Neural crest cell (in vitro differentiated cells): ENCODE measurements at places on chromosomes 3 and 15. TPM values are rescaled to one million over a fixed set of nuclear protein-coding genes. Genes with fewer than 3 reads are reported as not detected.

DNA sequence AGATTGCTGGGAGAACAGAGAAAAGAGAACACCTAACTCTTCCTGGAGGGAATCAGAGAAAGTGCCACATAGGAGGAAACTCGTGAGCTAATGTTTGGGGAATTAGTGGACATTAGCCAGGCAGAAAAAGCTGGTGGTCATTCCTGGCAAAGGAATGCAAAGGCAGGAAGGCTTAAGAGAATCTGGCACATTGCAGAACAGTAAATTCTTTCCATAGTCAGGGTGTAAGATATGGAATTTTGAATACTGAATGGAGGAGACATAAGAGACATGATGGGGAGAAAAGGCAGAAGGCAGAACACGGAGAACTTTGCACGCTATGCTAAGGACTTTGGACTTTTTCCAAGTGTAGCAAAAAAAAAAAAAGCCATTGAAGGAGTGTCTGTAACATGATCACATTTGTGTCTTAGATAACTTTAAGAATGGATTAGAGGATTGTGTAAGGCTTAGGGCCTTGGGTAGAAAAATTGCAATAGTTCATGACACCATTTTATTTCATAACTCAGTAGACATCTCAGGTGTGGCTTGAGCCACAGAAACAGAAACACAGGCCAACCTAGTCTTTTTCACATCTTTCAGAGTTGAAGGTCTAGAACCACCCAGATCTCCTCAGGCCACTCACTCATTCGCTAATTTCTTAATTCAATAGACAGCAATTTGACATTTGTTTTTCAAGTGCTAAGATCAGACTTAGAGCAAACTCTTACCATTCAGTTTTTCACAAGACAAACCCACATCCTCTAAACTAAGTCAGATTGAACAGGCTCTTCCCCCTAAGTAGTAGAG, 31.2 kb upstream of the CCDC80 start:
- H3K27me3 ChIP-seq = no peaks in the 10 kb centered on the region
- no peak overlapping the region for H3K4me3 ChIP-seq
- no peak for DNase-seq
- peaks cover 10% of the 10 kb centered on the region for H3K4me1 ChIP-seq
- no peaks in the 10 kb centered on the region for H3K36me3 ChIP-seq
- no peak overlapping the region for H3K27ac ChIP-seq

GRCh38 chr15:36183201-36183600, 396.2 kb upstream of the CDIN1 start:
- no peak overlapping the region for H3K27ac ChIP-seq
- H3K27me3 ChIP-seq = no peaks in the 10 kb centered on the region
- peaks cover 3% of the 10 kb centered on the region for H3K4me1 ChIP-seq
- no peak for DNase-seq
- H3K36me3 ChIP-seq = no peaks in the 10 kb centered on the region
- H3K4me3 ChIP-seq = no peak overlapping the region

DNA sequence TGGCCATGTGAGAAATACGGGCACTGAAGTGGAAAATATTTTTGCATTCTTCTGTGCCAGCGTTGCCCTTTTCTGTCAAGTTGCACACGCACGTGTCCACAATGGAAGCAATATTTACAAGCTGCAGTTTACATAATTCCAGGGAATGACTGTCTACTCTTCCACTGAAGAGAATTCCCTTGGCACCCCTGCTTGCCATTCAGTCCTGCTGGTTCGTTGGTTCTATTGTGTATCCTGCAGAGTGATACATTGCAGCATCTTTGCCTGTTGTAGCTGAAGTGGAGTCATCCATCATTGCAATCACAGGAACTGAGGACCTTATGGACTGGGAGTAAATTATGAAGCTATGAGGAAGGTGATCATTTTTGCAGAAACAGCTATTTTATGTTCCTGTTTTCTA, 759.4 kb downstream of the ROBO2 start:
- no peak overlapping the region for H3K27ac ChIP-seq
- no peaks in the 10 kb centered on the region for H3K27me3 ChIP-seq
- no peaks in the 10 kb centered on the region for H3K36me3 ChIP-seq
- DNase-seq = no peak

DNA sequence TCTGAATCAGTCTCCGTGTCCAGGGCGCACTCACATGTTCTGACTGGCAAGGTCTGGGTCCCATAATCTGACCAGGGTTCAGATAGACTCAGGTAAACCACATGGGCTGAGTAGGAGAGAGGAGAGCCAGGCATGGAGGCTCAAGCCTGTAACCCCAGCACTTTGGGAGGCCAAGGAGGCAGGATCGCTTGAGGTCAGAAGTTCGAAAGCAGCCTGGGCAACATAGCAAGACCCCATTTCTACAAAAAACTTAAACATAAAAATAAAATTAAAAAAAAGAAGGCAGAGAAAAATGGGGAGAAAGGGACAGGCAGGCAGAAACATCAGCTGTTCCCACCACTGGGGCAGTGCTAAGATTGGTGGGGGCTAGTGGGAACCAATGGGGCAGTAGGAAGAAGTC, 5.4 kb downstream of the TMEM43 start:
- H3K4me3 ChIP-seq = no peak overlapping the region
- H3K27me3 ChIP-seq = no peaks in the 10 kb centered on the region
- no peak overlapping the region for H3K27ac ChIP-seq
- no peak for DNase-seq

DNA sequence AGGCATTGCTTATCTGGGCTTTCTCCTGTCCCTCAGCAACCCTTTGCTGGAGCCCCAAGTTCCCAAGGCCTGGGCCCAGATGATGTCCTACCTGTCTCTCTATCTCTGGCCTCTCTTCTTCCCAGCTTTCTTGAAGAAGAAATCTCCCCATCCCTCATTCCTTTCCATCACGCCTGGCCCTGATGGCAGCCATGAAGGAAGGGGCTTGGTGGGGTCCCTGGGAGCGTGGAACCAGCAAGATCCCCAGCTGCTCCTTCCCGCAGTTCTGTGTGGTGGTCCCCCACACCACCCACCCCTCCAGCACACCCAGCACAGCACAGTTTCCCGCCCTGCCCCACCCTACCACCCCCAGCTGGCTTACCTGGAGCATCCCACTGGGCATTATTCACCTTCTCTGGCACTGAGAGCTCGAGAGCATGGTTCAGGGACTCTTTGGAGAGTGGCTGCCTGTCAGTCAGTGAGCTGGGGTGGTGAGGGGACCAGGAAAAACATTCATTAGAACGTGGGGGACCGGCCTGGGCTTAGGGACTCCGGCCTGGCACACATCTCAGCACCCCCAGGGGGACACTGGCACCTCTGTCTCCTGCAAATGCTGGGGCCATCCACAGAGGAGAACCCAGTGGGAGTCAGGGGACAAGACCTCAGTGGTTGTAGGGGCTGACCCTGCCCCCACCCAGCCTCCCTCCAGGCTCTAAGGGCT, 26.6 kb downstream of the ACSBG1 start:
- H3K4me1 ChIP-seq = peaks cover 73% of the 10 kb centered on the region
- H3K36me3 ChIP-seq = no peaks in the 10 kb centered on the region
- no peak overlapping the region for H3K4me3 ChIP-seq
- H3K27me3 ChIP-seq = no peaks in the 10 kb centered on the region

GRCh38 chr15:51759557-51760070, 8.2 kb downstream of the TMOD2 start:
- DNase-seq = no peak
- no peak overlapping the region for H3K27ac ChIP-seq
- peaks cover 4% of the 10 kb centered on the region for H3K36me3 ChIP-seq
- H3K4me1 ChIP-seq = peaks cover 17% of the 10 kb centered on the region
- H3K27me3 ChIP-seq = no peaks in the 10 kb centered on the region

DNA sequence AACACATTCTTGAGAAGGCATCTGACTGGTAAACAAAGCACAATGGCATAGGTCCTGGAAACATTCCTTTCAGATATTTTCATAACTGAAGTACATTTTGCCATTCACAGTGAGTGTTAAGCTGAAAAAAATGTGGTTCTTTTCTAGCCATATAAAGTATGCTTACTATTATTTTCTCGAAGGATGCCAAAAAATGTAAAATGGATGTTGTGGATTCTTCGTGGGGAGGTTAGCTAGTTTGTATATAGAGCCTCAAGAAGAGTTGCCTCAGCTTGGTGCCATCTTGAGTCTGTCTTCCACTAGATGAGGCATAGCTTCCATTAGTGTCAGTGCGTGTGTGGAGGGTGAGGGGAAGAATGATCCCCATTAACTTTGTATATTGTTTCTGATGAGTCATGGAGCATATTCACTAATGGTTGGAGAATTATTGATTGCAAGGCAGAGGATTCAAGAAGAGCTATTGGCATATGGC, 4.1 kb downstream of the MBNL1 start:
- no peak overlapping the region for H3K27ac ChIP-seq
- no peak for DNase-seq
- H3K27me3 ChIP-seq = no peaks in the 10 kb centered on the region
- H3K4me3 ChIP-seq = peak overlapping the region; percentile 11
- H3K4me1 ChIP-seq = peaks cover 38% of the 10 kb centered on the region

- H3K27ac ChIP-seq = no peak overlapping the region
- no peaks in the 10 kb centered on the region for H3K36me3 ChIP-seq
- no peaks in the 10 kb centered on the region for H3K27me3 ChIP-seq
Measured at GRCh38 chr3:71503525-71504249, 79.8 kb downstream of the FOXP1 start.

- no peak for DNase-seq
- no peak overlapping the region for H3K27ac ChIP-seq
- H3K27me3 ChIP-seq = no peaks in the 10 kb centered on the region
- H3K36me3 ChIP-seq = no peaks in the 10 kb centered on the region
- peaks cover 57% of the 10 kb centered on the region for H3K4me1 ChIP-seq
Measured at GRCh38 chr3:72411126-72411525, 437.1 kb downstream of the SHQ1 start.

DNA sequence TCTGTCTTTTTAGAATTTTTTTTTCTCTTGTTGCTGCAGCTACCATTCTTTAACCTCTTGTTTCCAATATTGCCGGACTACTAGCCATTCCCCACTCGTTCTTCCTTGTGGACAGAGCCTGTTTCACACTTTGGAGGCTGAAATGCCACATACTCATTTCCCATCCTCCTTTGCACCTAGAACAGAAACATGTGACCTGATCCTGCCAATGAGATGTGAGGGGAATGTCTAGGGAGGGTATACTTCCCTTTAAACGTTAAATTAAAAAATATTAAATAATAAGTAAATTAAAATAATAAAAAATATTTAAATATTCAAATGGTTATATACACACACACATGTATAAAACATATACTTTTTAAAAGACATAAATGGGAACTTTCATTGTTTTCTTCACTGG, 20.6 kb upstream of the MDFIC2 start:
- H3K27ac ChIP-seq = no peak overlapping the region
- DNase-seq = no peak
- no peaks in the 10 kb centered on the region for H3K4me1 ChIP-seq
- H3K36me3 ChIP-seq = no peaks in the 10 kb centered on the region

DNA sequence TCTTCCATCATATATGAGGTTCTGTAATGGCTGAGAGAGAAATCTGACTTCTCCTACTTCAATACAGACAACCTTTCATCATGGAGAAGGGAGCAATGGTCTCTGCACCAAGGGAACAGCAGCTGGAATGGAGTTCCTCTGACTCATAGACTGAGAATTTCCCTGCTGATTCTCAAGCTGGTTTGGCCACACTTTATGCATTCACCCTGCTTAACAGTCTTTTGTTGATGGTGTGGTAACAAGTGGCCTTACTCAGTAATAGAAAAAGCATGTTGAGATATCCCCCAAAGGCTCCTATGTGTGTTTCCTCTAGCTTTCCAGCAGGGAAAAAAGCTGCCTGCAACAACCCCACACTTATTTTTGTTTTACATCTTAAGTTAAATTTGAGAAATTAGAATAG, 138.1 kb downstream of the GREM1 start:
- H3K27me3 ChIP-seq = peaks cover 7% of the 10 kb centered on the region
- H3K36me3 ChIP-seq = no peaks in the 10 kb centered on the region
- peaks cover 4% of the 10 kb centered on the region for H3K4me1 ChIP-seq
- H3K4me3 ChIP-seq = no peak overlapping the region
- DNase-seq = no peak

- H3K36me3 ChIP-seq = no peaks in the 10 kb centered on the region
- DNase-seq = no peak
- no peak overlapping the region for H3K4me3 ChIP-seq
- H3K27me3 ChIP-seq = peaks cover 6% of the 10 kb centered on the region
- H3K4me1 ChIP-seq = no peaks in the 10 kb centered on the region
Measured at GRCh38 chr3:13134166-13134878, 61.1 kb upstream of the IQSEC1 start.

GRCh38 chr15:56251315-56252095, 7.8 kb upstream of the RFX7 start:
- H3K4me1 ChIP-seq = no peaks in the 10 kb centered on the region
- H3K36me3 ChIP-seq = no peaks in the 10 kb centered on the region
- H3K27ac ChIP-seq = no peak overlapping the region
- H3K27me3 ChIP-seq = peaks cover 3% of the 10 kb centered on the region
- H3K4me3 ChIP-seq = no peak overlapping the region

- peaks cover 31% of the 10 kb centered on the region for H3K4me1 ChIP-seq
- H3K27me3 ChIP-seq = peaks cover 18% of the 10 kb centered on the region
- no peak overlapping the region for H3K4me3 ChIP-seq
- H3K36me3 ChIP-seq = peaks cover 26% of the 10 kb centered on the region
- DNase-seq = no peak
Measured at GRCh38 chr3:124229420-124229819, 237.5 kb upstream of the ROPN1 start.

GRCh38 chr3:63921741-63922482, 9.7 kb upstream of the SCAANT1 start:
- H3K4me3 ChIP-seq = no peak overlapping the region
- no peak for DNase-seq
- H3K27ac ChIP-seq = no peak overlapping the region
- H3K36me3 ChIP-seq = peaks cover 45% of the 10 kb centered on the region
- H3K27me3 ChIP-seq = no peaks in the 10 kb centered on the region

DNA sequence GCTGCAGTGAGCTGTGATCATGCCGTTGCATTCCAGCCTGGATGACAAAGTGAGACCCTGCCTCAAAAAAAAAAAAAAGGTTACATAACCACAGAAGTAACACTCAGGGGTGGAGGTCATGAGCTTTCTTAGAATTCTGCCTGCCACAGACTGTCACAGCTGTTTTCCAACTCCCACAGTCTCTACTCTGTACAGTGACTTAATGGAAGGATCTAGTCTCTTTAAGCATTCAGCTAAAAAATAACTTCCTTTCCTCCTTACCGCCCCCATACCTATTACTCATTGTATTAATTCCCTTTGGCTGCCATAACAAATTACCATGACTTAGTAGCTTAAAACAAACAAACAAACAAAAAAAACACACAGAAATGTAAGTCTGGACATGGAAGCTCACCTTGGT, 99.6 kb upstream of the UBE2E1 start:
- H3K4me1 ChIP-seq = peaks cover 13% of the 10 kb centered on the region
- no peaks in the 10 kb centered on the region for H3K27me3 ChIP-seq
- no peaks in the 10 kb centered on the region for H3K36me3 ChIP-seq
- H3K27ac ChIP-seq = no peak overlapping the region
- H3K4me3 ChIP-seq = no peak overlapping the region

Gene WDR76
- 40.2 and 41.3 TPM in 2 replicates for total RNA-seq

Gene GHSR
- not detected in 2 replicates for total RNA-seq

Gene CCR8
- not detected in 2 replicates for total RNA-seq

Gene TLR9
- total RNA-seq = 0.16 TPM in 1 of 2 replicates, not detected in the other

Gene ZPLD1
- total RNA-seq = not detected in 2 replicates

Gene TMEM39A
- 36.1 and 43.9 TPM in 2 replicates for total RNA-seq
